ENCODE measurements at places on chromosomes 1 and 21.

DNA sequence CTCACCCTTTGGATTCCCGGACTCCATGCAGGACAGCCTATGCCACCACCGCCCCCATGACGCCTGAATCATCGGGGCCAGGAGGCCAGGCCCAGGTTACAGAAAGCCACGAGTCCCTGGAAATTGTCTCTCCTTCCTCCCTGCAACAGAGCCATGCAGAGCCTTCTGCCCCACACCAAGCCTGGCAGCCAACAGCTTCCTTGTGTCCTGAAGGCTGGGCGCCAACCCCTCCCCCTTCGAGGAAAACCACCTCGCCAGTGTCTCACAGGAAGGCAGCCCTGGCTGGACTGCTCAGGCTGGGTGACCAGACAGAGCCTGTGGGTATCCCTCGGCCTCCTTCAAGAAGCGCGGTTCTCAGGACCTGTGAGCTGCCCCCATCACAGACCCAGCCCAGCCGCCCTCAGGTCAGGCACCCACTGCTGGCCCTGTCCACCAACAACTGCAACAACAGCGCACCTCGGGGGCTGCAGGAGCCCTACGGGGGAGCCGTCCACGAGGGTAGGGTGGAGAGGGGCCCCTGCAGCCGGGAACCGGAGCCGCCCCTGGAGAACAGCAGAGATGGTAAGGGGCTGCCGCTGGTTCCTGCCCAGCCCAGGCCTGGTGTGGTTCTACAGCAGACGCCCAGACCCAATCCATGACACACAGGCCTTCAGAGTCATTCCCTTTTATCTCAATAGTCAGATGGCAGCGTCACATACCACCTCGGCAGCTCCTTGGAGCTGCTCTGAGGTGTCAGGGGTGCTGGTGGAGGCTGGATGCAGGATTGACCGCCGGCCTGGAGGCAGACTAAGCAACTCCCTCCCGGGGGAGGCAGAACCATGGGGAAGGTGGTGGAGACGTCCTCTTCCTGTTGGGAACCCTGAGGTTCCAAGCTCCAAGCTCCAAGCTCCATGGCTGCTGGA, 23.7 kb downstream of the KIAA1614 start:
- no peak for DNase-seq

DNA sequence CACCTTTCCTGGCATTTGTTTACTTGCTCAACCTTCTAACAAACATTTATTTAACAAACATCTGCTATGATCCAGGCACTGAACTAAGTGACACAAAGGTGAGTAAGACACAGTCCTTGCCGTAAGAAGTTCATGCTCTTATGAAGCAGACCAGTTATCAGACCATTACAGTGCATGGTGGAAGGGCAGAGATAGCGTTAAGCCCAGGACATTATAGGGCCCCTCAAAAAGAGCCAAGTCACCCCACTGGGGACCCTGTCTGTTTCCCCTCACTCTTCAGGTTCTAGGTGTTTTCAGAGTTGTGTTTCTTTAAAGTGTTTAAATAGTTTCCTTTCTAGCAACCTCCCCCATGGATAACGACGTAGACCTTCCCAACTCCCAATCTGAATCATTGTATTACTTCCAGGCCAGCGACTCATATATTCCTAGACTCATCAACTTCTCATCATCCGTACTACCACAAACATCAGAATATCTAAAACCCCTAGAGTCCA, 39.3 kb downstream of the TCP10L start:
- no peak for DNase-seq

DNA sequence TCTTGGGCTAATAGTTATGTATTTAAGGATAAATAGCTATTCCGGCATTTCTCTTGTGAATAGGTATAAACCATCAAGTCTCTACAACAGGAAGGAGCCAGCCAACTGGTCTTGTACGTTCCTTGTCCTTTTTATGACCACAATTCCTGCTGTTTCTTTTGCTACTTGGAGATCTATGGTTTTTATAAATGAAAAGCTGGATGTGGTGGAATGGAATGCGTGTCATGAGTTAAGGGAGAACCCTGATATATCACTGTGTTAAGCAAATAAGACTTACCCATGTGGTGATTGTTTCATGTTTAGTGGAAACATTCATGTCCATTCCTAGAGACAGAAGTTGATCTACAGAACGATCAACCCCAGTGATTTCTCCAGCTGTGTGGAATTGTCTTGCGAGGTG, 282.1 kb downstream of the RPS6KC1 start:
- DNase-seq: no peak

- DNase-seq: no peak
Measured at GRCh38 chr1:69991644-69992043, 213.7 kb downstream of the LRRC40 start.

GRCh38 chr1:5758000-5758858, 234.0 kb downstream of the NPHP4 start:
- no peak for DNase-seq

DNA sequence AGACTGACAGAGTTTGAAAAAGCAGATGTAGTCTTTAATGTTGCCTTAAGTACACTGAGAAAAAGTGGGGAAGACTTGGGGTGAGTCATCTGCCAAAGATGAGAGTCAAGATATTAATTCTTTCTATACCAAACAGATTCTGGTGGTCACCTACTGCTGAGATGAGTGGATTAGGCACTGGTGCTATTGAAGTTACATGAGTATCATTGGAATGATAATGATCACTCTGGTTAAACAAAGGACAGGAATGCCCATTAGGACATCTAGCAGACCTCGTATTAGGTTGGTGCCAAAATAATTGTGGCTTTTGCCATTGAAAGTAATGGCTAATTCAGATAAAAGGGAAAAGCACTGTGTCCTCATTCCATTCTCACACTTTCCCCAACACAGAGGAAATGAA, 1588.9 kb downstream of the KCNT2 start:
- no peak for DNase-seq

DNA sequence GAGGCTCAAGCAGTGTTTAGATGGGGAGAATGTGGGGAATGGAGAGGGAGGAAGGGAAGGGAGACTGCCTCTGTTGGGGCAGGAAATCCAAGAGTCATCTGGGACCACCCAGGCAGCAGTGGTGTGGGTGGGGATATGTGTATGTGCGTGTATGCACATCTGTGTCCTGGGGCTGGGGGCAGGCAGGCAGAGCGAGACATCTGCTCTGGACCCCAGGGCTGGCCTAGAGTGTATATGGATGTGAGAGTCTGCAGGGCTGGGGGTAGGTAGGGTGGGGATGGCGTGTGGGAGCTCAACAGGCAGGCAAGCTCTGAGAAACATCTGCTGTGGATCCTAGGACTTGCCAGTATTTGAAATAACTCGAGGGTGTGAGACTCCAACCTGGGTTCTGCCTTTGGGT, 3.5 kb downstream of the PTCH2 start:
- no peak for DNase-seq

- no peak for DNase-seq
Measured at GRCh38 chr1:171653796-171654195, 1.3 kb upstream of the MYOC start.

GRCh38 chr1:8443558-8444194, 125.8 kb downstream of the SLC45A1 start:
- no peak for DNase-seq

DNA sequence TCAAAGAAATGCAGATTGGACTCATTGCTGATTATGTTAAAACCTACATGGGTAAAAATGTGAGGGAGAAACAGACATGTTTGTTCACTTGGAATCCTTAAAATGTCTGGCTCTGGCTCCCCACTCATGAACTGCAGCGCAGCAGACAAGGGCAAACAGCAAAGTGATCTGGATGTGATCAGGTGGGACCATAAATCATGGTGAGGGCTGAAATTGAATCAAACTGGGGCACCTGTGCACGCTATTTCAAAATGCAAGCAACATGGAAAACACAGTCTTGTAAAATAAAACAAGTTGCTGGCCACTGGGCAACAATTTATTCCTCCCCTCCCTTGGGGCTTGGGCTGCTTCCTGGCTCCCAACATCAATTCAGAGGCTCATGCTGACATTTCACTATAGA, 373.4 kb downstream of the SEC16B start:
- no peak for DNase-seq

DNA sequence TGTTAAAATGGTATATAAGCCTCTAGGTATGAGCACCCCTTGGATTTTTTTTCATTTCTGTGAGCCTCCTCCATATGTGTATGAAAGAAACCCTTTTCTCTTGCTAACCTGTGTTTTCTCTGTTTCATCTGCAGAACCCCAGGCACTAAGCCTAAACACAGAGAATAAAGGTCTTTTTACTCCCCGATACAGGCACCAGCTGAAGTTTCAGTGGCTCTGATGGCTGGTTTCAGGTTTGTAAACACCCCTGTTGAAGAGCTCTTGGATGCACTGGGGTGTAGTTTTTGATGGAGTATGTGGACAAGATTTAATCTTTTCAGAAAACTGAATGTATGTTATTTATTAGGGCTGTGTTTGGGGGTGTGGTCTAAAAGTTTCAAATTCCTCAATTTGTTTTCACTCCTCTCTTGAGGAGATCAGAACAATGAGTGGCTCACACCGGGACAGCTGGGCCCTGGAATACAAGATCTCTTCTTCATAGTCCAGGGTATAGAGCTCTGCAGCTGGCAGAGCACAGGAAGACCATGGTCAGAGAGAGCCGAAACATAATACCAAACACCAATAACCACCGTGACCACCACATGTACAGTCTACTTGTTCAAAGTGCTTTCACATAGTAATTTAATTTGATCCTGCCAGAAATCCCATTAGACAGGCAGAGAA, 50.2 kb upstream of the VTCN1 start:
- DNase-seq: no peak

- DNase-seq: no peak
Measured at GRCh38 chr1:161772397-161772796, 6.3 kb downstream of the ATF6 start.

GRCh38 chr21:26777166-26777565, 68.0 kb downstream of the ADAMTS1 start:
- no peak for DNase-seq

- no peak for DNase-seq
Measured at GRCh38 chr1:40663324-40664166, 1.9 kb downstream of the RIMS3 start.

DNA sequence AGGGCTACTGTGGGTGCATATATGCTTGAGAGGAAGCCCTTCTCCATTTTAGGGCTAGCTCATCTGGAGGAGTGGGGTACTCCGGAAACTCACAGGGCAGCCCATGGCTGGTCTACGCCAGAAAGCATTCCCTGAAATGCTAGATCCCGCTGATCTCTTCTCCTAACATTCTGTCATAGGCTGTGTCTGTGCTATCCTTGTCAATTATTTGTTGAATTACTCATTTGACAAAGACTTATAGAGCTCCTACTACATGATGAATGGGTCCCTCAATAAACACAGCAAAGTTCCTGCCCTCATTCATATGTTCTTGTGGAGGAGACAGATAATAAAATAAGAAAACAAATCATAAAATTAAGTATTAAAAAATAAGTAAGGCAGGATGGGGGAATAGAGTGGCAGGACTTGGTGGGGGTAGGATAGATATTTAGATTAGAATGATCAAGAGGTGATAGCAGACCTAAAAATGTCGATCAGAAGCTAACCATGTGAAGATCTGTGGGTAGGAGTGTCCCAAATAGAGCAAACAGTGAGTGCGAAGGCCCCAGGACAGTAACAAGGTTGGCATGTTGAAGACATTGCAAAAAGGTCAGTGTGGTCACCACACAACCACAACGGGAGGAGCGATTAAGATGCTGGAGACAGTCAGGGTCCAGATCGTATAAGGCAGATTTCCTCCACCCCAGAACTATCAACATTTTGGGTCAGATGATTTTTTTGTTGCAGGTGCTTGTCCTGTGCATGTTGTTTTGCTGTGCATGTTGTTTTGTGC, 13.2 kb downstream of the NGF start:
- no peak for DNase-seq

- no peak for DNase-seq
Measured at GRCh38 chr1:1245817-1246576, 525 bp downstream of the C1QTNF12 start.

GRCh38 chr1:7485086-7485780, 285.9 kb upstream of the VAMP3 start:
- no peak for DNase-seq

DNA sequence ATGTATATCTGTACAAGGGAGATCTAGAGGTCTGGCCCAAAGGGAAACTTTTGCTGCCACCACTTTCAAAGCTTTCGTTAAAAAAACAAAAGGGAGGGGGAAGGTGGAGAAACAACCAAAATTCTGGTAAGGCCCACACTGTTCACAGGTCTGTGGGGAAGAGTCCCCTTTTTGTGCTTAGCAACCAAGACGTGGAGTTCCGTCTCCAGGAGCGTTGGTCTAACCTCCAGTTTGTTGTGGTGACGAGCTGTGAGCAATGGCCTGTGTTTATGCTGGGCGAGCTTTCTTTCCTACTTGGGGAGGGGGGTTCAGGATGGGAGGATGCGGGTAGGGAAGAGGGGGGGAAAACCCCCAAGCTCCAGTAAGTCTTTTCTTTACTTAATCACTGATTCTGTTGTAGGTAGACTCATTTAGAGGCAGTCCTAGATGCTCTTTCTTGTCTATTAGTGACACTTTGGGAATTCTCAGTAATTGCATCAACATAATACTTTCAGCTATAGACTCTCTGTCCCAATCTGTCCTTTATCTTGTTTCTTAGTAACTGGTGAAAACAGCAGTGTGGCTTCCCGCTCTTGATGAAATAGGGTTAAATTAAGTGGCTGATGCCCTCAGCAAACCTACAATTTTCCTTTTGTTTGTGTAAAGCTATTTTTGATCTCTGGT, 1.5 kb downstream of the HIPK1 start:
- peak; percentile 70 for DNase-seq

DNA sequence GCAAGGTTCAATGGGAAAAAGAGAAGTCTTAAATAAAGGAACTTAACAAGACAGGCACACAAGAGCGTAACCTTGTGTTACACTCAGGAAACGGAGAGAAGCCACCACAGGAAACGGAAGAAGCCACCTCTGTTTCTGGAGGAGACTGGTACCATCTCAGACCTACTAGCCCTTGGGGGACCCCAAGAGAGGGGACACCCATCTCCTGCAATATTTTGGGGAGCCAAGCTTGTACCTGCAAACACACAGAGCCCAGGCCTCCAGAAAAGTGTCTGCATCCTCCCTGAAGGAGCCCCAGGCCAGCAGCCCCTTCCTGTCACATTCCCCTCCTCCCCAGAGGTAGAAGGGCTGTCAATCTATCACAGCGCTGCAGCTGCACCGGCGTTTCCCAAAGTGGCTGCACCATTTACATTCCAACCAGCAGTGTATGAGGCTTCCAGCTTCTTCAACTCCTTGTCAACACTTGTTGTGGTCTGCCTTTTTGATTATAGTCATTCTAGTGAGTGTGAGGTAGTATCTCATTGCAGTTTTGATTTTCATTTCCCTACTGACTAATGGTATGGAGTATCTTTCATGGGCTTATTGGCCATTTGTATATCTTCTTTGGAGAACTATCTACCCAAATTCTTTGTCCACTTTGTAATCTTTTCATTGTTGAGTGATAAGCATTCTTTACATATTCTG, 23.0 kb upstream of the PADI1 start:
- peak; percentile 39 for DNase-seq

- DNase-seq: peak; percentile 59
Measured at GRCh38 chr1:226643611-226644540, 95.2 kb downstream of the ITPKB start.

DNA sequence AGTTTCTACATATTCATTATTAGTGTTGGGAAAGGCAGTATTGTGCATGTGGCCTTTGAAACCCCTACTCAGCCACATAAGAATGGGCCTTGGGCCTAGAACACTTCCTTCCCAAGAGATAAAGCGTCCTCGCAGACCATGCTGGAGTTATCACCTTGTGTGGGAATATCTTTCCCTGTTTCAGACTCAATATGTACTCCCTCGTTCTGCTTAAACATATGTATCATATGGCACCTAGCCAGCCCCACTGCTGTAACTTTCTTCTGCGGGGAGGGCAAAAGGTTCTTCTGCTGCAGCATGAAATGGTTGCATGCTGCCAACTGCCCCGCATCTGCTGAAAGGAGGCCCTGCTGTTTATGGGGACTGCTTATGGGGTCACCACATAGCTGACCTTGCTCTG, 92.0 kb downstream of the CRB1 start:
- no peak for DNase-seq

- DNase-seq: no peak
Measured at GRCh38 chr21:31041295-31042079, 3.2 kb upstream of the KRTAP19-8 start.

Measured in CD4-positive, alpha-beta T cell treated with Interleukin-6 for 4 hours (primary cell).